Tibial nerve (tissue), 4 donors: ENCODE measurements at places on chromosomes 4 and X.

GRCh38 chr4:51825341-51825740, 17.6 kb upstream of the DCUN1D4 start:
- no peak for DNase-seq

DNA sequence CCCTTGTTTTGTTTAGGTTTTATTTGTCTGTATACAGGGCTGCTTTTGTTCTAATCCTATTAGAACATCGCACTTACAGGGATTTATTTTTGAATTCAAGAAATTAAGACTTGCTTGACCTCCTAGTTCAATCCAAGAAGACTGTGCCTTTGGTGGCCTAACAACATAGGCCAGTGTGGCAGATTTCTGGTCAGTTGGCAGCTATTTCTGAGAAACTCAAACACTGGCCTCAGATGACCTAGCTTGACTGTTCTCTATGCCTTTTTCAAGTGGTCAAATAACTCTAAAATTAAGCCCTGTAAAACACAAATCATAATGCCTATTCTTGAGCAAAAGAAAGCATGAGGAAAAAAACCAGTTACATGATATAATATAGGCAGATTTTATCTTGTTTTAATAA, 89.3 kb upstream of the GPR34 start:
- DNase-seq = no peak

DNA sequence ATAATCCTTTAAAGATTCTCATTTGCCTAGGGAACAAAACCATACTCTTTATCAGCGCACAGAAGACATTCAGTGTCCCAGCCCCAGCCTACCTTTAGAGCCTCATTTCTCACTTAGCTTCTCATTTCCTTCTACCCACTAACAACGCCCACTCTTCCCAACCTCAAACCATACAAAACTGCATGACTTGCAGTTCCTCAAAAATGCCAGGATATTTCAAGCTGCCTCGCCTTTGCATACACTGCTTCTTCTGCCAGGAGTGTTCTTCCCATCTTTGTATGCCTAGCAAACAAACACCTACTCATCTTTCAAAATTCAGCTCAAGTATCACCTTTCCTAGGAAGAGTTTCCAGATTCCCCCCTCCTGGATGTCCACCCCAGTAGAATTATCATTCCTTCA, 129.9 kb upstream of the ADGRL3 start:
- no peak for DNase-seq

GRCh38 chr4:38805530-38806145, 1.0 kb upstream of the TLR1 start:
- no peak for DNase-seq

GRCh38 chr4:10205223-10205622, 88.6 kb upstream of the WDR1 start:
- no peak for DNase-seq

GRCh38 chr4:184090571-184090970, 127.1 kb downstream of the ENPP6 start:
- DNase-seq = no peak

- no peak for DNase-seq
Observed at GRCh38 chrX:136258951-136259350, 7.8 kb upstream of the MAP7D3 start.

DNA sequence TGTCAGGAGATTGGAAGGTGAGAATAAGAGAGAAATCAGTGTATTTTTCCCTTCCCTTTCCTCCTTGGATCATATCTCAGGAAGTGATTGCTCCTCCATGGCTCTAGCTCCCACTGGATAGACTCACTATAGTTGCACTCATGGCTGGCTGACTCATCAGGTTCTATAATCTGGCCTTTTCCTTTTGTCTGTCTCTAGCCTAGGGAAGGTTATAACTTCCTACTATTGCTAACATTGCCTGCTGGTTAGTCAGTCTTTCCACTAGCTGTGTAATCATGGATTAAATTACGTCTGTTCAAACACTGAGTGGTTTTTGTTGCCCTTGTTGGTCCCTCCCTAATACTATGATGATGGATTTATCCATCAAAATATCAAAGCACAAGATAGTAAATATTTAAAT, 195.5 kb upstream of the VEGFC start:
- no peak for DNase-seq

- no peak for DNase-seq
Observed at GRCh38 chr4:57854748-57855147, 744.6 kb upstream of the IGFBP7 start.

GRCh38 chrX:123738378-123738940, 5.6 kb upstream of the THOC2 start:
- DNase-seq = no peak

DNA sequence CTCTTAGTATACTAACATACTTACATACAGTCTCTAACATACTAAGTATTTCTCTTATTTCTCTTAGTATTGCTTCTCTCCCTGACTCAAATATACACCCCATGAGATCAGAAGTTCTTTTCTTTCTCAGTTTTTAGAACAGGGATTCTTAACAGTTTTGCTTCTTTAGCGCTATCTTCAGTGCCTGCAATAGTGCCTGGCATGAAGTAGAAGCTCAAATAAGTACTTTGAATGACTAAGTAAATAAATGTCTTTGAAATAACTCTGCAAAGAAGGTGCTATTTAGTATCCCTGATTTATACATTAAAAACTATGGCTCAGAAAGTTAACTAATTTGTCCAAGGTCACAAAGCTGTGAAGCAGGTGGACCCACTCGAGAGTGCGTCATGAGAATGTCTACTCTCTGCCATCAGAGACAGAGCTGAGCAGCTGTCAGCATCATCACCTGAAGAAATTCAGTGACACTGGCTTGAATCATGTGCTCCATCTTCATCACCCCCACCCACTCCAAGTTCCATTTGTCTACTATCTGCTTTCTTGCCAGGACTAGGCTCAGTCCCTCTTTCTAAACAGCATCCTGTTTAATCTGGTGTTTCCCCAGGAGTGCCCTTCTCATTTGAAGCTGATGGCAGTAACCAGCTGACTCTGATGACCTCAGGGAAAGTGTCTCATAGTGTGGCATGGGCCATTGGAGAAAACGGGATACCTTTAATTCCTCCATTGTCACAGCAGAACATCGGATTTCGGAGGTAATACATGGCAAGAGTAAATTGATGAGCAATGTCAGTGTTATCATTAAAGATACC, 83.1 kb downstream of the CC2D2A start:
- no peak for DNase-seq

DNA sequence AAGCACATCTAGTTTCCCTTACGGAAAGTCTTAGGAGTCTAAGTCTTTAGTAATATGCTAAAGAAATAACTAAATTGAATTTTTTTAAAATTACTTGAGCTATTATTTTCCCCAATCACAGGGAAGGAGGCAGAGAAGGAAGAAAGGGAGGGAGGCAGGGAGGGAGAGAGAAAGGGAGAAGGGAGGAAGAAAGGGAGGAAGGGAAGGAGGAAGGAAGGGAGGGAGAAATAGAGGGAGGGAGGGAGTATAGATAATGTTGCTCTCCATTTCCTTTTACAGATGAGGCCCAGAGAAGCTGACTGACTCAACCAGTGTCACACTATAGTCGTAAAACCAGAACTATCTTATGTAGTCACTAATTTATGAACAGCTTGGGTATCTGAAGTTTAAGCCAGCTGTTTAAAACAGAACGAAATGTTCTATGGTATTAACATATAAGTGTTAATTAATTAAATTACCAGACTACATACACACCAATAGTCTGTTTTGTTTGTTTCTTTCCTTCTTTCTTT, 14.6 kb downstream of the SH3RF1 start:
- DNase-seq = no peak

DNA sequence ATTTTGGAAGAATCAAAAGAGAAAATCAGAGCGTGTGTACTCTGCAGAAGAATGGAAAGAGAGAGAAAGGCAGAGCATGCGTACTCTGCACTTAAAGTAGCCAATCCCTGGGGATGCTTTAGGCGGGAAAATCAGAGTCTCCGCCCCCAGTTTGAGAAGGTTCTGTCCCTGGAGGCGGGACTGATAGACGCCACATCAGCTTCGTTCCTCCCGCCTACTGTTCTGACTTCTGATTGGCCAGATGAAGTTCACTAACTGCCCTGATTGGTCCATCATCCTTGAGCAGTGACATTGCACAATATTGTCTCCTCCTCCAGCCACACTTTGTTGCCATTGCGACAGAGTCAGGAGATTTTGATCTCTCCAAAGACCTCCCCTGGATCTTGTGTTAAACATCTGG, 23.8 kb downstream of the SSX1 start:
- peak; percentile 63 for DNase-seq

DNA sequence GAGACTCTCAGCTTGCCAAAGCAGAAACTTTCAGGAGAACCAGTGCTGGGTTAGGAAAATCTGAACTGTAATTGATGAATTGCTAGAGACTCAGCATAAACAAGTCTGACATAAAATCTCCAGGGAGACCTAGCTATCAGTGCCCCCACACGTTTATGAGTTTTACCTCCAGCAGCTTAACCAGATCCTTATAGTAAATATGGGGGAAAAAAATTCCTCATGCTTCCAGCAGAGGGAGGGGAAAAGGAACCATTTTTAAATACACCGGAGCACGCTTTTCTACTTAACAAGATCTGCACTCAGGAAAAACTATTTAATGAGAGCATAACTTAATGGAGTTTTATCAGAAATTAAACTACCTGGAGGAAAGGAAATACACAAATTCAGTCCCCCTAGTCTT, 1040.7 kb upstream of the INTU start:
- DNase-seq = no peak

DNA sequence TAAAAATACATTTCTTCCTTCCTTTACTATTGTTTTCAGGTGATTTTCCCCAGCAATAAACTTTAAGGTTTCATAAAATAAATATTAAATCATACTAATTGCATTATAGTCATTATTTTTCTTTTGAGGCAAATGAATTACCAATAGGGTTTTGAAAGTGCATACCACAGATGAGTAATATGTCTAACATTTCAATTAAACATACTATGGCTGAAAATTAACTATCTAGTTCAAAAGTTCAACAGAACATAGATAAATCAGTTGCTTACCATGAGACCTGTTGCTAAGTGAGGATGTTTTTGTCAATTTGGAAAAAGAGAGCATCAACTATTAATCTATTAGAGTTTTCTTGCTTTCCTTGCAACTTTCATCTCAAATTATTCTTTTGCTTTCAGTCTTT, 35.0 kb downstream of the NPY5R start:
- no peak for DNase-seq

- no peak for DNase-seq
Observed at GRCh38 chrX:39017077-39017476, 215.8 kb downstream of the MID1IP1 start.

GRCh38 chrX:56763556-56764152, 34.6 kb downstream of the NBDY start:
- DNase-seq = no peak

GRCh38 chrX:7926501-7926900, 712 bp downstream of the PNPLA4 start:
- DNase-seq = no peak

- DNase-seq = no peak
Observed at GRCh38 chrX:101745046-101745445, 85.4 kb upstream of the ARMCX2 start.

DNA sequence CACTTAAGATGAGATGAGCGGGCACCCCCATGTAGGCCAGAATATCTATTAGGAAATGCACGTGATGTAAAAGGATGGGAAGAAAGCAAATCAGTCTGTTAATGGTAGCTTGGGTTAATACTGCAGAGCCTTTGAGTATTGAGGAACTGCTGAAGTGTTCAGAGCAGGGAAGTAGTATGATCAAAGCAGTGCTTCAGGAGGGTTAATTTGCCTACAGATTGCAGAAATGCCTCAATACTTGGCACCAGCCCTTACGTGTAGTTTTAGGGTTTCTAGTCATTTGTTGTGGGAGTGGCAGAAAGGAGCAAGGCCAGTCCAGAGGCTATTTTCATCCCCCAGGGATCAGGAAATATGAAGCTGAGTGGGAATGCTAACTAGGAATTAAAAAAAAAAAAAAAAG, 19.7 kb downstream of the ZFX start:
- no peak for DNase-seq

DNA sequence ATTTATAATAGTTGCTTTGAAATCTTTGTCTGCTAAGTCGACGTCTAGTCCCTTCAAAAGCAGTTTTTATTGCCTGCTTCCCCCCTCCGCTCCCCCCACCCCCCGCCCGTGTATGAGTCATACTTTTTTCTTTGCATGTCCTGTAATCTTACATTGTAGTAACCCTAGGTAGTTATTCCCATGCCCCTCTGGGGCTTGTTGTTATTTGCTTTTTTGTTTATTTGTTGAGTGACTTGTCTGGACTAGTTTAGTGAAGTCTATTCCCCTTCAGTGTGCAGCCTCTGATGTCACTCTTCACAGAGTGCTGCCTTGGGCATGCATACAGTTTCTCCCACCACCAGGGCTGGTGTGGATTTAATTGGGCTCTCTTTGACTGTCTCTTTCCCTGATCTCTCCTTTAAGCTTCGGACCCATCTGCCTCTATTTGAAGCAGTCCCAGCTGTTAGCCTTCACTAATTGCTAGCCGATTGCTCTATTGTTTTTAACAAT, 86.2 kb downstream of the PPEF1 start:
- no peak for DNase-seq

GRCh38 chr4:16641971-16642370, 256.5 kb downstream of the LDB2 start:
- DNase-seq = no peak

- DNase-seq = no peak
Observed at GRCh38 chrX:18449236-18449635, 23.8 kb downstream of the CDKL5 start.

- no peak for DNase-seq
Observed at GRCh38 chrX:9144701-9145241, 110.8 kb upstream of the FAM9B start.

- no peak for DNase-seq
Observed at GRCh38 chr4:163941221-163941905, 446.9 kb downstream of the TMA16 start.

DNA sequence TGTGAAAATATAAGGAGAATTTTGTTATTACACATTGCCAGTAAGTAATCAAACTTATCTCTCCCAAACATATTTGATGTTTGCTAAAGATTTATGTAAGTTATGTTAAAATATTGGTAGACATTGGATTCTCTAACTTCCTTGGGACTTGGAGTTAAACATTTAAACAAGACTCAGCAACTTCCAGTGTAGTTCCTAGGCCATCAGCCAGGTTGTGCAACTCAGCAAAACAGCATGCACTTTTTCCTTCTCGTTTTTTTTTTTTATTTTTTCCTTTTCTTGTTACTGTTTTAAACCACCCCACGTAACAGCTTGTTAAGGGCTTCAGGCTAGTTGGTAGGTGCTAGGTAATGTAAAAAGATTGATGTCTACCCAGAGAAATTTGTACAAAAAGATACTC, 510.4 kb downstream of the ANKRD50 start:
- peak; percentile 31 for DNase-seq

DNA sequence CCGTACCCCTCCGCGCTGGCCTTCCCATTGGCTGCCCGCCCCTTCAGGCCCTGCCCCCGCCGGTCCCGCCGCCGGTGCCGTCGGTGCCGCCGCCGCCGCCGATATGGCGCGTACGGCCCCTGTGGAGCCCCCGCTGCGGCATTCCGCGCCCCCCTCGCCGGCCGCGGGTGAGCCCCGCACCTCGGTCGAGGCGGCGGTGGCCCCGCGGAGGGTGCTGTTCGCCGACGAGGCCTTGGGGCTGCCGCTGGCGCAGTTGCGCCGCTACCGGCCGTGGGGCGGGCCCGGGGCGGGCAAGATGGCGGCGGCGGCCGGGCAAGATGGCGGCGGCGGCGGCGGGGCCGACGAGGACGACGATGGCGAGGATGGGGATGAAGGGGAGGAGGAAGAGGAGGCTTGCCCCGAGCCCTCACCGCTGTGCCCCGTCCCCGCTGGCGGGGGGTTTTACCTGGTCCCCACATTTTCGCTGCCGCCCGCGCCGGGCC, at the start of gene PPP1R3F:
PPP1R3F (plus strand) TSS at position 27 of the 482 bp plus-strand sequence; CDS start at position 104, 77 bp downstream.
- no peak for DNase-seq
